ENCODE measurements at places on chromosomes 1 and 21. TPM values are rescaled to one million over a fixed set of nuclear protein-coding genes. Genes with fewer than 3 reads are reported as not detected.

LCE3D gene
- polyA plus RNA-seq: not detected

LRP8 gene
- 0.86 TPM for polyA plus RNA-seq

ATAD3C gene
- polyA plus RNA-seq: 3.1 TPM

CSMD2 gene
- polyA plus RNA-seq: not detected

BCAN gene
- not detected for polyA plus RNA-seq

SH3BGR gene
- 2.2 TPM for polyA plus RNA-seq

CDC42SE1 gene
- polyA plus RNA-seq: 129 TPM

MYBPHL gene
- not detected for polyA plus RNA-seq

MATN1 gene
- polyA plus RNA-seq: not detected

HCRTR1 gene
- not detected for polyA plus RNA-seq

PADI4 gene
- polyA plus RNA-seq: 1.4 TPM

GCSAML gene
- 0.32 TPM for polyA plus RNA-seq

INSRR gene
- polyA plus RNA-seq: not detected

MROH9 gene
- polyA plus RNA-seq: not detected

EPHA2 gene
- not detected for polyA plus RNA-seq

PADI1 gene
- not detected for polyA plus RNA-seq

PCAT6 gene
- 0.73 TPM for polyA plus RNA-seq

C21orf91 gene
- polyA plus RNA-seq: 41.3 TPM

PARS2 gene
- polyA plus RNA-seq: 4.0 TPM

STYXL2 gene
- not detected for polyA plus RNA-seq

SFN gene
- polyA plus RNA-seq: not detected

PLD5 gene
- polyA plus RNA-seq: not detected

TMEM240 gene
- not detected for polyA plus RNA-seq

CR1L gene
- polyA plus RNA-seq: not detected

DISP1 gene
- 5.1 TPM for polyA plus RNA-seq

OR2T3 gene
- not detected for polyA plus RNA-seq

EPHA10 gene
- polyA plus RNA-seq: not detected

AJAP1 gene
- polyA plus RNA-seq: not detected

NRDC gene
- polyA plus RNA-seq: 66.2 TPM

All from immature natural killer cell (primary cell).